Stimulated activated CD4-positive, alpha-beta T cell treated with anti-CD3 and anti-CD28 coated beads, Interleukin-2, amount 100 ng/mL, for 24 hours (primary cell): ENCODE measurements at places on chromosomes 16 and 17.

GRCh38 chr17:2275722-2276121 is 27.9 kb downstream of the SMG6 start:
- no peak for DNase-seq

GRCh38 chr16:68445458-68445857 is 2.9 kb downstream of the SMPD3 start:
- no peak for DNase-seq

DNA sequence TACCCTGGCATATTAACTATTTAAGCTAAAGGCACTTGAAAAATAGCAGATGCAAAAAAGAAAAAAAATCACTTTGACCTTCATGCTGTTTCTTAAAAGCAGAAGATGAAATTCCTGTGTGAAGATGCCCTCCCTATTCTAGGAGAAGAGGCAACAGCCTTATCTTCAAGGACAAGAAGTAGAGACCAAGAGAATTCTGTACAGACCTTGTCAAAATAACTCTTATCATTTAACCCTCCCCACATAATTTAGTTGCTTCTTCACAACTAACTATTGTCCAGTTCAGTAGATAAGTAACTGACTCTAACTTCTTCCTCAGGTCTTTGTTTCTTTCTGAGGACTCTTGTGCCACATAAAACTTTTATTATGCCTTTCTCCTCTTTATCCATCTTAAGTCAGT is 72.0 kb upstream of the MARCHF10 start:
- no peak for DNase-seq

- DNase-seq, result peak; percentile 29
Measured at GRCh38 chr17:83103200-83103942, 24.0 kb downstream of the METRNL start.

DNA sequence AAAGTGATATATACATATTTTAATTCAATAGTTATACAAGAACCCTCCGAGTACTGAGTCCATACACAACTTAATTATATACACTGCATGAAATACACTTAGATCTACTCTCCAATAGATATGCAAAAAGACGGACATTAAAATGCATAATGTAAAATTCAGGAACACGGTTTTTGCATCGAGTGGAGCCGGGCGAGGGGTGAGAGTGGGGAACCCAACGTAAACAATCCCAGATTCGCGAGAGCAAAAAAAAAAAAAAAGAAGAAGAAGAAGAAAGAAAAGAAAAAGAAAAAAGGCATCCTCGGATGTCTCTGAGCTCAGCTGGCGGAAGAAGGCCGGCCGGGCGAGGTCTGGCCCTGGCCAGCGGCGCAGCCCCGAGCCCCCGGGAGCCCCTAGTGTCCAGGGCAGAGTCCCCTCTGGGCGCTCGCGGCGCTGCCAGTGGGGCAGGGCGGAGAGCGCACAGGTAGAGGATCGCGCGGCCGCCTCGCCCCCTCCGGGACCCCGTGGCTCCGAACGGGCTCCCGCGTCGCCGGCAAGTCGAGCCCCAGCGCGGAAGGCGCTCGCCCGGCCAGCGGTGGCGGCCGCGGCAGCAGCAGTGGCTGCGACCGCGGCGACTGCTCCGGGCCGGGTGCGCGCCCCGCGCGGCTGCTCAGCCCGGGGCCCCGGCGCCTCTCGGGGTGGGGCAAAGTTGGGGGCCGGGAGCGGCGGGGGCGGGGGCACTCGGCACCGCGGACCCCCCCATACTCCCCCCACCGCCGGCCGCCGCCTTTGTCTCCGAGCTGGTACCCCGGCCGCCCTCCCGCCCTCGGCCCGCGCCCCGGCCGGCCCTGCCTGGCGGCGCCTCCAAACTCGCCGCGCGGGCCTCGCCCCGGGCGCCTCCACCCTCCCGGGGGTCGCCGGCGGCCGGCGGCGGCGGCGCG is 9.6 kb upstream of the ZFHX3 start:
- DNase-seq, result peak; percentile 18

GRCh38 chr17:27353033-27353460 is 59.1 kb downstream of the WSB1 start:
- no peak for DNase-seq

GRCh38 chr17:44348234-44348987 is 3.3 kb downstream of the GRN start:
- no peak for DNase-seq

- DNase-seq, result no peak
Measured at GRCh38 chr17:21425321-21425720, 49.2 kb downstream of the KCNJ12 start.

DNA sequence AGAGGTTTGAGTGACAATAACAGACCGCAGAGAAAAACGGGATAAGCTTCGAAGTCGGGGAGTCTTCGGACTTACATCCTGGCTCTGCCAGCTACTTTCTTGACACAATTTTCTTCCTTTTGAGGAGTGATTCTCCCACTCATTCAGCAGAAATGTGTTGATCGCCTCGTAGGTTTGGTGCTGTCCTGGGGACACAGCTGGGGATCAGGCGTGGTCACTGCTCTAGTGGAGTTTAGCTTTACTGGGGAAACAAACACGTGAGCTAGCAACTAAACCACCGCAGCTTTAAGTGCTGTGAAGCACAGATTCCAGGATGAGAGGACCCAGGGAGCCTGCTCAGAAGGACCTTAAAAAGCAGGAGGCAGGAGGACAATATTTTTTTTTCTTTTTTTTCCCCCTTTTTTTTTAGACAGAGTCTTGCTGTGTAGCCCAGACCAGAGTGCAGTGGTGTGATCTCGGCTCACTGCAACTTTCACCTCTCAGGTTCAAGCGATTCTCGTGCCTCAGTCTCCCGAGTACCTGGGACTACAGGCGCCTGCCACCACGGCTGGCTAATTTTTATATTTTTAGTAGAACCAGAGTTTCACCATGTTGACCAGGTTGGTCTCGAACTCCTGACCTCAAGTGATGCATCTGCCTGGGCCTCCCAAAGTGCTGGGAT is 858 bp downstream of the NUBP1 start:
- no peak for DNase-seq

- no peak for DNase-seq
Measured at GRCh38 chr17:67655478-67656148, 62.1 kb upstream of the NOL11 start.

- peak; percentile 93 for DNase-seq
Measured at GRCh38 chr17:1648963-1649843, 463 bp downstream of the RILP start.

DNA sequence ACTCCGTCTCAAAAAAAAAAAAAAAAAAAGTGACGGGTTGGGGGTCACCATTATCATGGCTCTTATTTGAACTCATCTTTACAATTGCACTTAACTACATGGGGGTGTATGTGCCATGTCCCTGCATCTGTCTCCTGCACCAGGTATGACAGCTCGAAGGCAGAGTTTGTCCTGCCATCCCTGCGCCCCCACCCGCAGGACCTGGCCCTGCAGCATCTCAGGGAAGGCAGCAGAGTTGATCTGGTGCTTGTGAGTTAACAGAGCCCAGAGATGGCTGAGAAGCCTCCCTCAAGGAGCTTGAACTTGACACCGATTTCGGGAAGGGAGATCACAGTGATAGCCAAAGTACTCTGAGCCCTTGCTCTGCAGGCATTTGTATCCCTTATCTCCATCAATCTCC is 44.8 kb downstream of the C16orf82 start:
- no peak for DNase-seq

DNA sequence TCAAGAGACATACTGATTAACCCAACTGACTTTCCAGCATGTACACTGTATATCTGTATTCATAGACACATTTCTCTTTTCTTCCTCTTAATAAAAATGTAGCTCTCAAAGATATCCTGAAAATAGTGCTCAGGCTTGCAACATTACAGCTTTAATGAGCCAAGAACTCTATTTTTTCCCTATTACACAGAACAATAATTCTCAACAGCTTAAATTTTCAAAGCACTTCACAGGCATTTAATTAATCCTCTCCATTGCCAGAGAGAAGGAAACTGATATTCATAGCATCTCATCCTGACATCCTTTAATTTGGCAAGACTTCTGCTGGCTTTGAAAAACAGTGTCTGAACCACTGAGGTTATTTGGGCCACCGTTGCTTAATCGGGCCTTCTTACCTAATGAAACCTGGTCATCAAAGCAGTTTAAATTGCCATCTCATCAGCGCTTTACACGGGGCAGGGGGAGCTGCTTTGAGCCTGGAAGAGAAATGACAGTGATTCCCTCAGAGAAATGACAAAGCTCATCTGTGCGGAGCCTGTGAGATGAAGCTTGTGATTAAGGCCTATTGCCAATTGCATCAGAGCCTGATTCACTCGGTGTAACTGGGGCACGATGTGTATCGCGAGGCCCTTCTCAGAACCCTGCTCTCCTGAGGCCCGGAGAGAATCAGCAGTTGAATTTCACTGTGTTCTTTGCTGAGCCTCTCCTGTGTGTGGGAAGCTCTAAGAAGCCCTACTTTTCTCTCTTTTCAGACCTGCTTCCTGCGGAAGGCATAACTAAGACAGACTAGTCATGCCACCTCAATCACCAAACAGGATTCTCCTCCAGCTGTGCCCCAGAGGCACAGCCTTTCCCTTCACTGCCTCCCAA is 8.5 kb upstream of the SIAH1 start:
- DNase-seq, result no peak

DNA sequence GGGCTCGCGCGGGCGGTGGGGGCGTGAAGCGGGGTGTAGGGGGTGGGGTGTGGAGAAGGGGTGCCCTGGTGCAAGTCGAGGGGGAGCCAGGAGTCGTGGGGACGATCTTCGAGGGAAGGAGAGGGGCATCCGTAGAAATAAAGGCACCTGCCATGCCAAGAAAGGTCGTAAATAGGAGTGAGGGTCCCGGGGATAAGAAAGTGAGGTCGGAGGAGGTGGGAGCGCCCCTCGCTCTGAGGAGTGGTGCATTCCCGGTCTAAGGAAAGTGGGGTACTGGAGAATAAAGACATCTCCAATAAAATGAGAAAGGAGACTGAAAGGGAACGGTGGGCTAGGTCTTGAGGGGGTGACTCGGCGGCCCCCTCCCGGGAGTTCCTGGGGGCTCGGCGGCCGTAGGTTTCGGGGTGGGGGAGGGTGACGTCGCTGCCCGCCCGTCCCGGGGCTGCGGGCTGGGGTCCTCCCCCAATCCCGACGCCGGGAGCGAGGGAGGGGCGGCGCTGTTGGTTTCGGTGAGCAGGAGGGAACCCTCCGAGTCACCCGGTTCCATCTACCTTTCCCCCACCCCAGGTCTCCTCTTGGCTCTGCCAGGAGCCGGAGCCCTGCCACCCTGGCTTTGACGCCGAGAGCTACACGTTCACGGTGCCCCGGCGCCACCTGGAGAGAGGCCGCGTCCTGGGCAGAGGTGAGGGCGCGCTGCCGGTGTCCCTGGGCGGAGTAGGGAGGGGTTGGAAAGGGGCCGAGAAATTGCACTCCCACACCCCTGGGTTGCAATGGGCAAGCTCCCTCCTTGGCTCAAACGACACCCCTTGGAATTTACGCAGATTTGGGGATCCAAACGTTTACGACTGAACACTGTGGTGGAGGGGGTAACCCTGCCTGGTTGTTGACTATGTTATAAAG is 888 bp downstream of the CDH1 start:
- no peak for DNase-seq

DNA sequence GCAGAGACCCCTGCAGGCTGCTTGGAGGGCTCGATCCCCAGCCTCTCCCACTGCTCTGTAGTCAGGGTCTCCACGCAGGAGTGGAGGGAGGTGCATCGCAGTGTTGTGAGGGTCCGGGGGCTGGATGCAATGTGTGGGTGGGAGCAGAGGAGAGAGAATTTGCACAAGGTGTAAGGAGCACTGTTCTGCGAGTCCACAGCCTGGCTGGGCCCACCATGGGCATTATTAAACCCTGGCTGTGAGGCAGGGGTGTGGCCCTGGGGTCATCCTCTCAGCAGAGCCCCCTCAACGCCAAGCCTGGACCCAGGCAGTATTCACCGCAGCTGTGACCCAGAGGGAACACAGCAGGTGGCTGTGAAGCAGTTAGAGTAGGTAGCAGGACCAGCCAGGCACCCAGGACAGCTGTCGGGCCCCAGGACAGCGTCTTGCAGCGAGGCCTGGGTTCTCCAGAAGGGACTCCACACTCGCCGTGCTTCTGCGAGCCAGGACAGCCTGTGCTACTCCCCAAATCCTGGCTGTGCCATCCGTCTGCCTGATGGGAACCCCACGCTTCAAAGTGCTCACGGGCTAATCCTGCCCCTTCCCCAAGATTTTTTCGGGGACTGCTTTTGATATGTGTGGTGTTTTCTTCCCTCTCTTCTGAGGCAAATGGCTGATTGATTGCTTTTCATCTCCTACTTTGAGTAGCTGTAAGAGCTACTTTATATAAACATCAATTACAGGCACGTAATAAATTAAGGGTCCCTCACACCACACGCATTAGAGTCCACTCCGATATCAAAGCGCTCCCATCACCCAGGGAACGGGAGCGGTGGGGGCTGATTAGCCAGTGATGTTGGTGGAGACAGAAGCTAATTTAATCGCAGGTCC is 100.9 kb upstream of the GSE1 start:
- no peak for DNase-seq

DNA sequence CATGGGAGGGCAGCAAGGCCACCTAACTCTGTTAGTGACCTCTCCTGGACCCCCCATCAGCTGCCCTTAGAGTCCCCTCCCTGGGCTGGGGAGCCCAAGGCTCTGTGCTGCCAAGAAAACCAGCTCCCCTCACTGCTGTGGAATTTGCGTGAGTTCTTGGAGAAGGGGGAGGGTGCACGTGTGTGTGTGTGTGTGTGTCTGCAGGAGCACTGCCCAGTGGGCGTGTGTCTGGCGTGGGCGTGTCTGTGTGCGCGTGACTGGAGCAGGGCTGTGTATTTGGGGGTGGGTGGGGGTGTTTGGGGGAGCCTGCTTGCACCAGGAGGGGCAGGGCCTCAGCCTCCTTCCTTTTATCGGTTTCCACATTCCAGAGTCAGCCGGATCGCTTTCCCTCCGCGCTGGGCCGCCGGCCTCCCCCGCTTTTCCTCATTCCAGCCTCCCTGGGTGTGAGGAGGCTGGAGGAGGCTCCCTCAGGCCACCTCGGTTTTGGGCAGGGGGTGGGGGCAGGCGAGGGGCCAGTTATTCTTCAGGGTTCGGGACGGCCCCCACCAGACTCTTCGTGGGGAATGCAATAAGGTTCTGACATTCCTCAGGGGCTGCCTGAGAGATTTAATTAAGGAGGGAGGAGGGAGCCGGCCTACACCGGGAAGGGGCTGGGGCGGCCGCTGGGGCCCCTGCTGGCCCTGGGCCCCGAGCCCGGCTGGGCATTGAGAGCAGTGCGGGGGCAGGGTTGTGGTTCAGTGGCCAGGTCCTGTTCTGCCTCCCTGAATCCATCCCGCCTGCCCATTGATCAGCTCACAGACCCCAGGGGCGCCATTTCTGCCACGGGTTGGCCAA is 2.5 kb downstream of the VASN start:
- no peak for DNase-seq

DNA sequence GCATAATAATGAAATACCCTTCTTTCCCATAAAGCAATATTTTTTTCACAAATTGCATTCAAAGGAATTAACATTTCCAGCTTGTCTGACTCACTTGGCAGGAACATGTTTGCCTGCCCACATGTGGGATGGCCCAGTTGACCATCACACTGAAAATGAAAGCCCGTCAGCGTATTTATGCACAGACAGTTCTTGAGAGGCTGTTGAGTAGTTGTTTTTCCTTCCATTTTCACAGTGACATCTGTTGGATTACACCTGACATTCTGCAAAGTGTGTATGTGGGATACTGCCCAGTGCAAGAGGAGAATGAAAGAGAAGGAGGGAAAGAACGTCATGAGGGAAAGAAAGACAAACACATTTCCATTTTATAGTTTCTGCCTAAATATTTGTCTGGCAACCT is 29.7 kb downstream of the HS3ST4 start:
- DNase-seq, result no peak

GRCh38 chr17:1928976-1929375 is 96.2 kb downstream of the RTN4RL1 start:
- no peak for DNase-seq

GRCh38 chr16:22671301-22672076 is 142.5 kb upstream of the HS3ST2 start:
- DNase-seq, result no peak
